Stimulated activated CD4-positive, alpha-beta T cell treated with anti-CD3 and anti-CD28 coated beads, Interleukin-1b, Interleukin-23, amount 100 ng/mL, for 48 hours (primary cell): ENCODE measurements at places on chromosomes 13 and 19.

DNA sequence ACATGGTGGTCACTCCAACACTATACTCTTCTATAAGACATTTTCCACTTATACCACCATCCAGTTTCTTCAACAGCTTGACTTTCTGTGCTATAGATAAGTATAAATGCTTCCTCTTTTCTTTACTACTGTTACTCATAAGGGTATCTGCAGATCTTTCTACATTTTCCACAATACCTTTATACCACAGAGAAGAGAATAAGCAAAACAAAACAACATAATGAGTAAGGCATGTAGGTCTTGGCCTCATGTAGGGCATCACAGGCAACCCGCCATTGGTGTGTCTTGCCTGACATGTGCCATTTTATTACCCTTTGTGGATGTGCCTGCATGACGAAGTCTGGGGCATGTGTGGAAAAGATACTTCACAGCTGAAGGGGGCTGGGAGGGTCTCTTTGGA is 265.3 kb upstream of the STARD13 start:
- DNase-seq: no peak

DNA sequence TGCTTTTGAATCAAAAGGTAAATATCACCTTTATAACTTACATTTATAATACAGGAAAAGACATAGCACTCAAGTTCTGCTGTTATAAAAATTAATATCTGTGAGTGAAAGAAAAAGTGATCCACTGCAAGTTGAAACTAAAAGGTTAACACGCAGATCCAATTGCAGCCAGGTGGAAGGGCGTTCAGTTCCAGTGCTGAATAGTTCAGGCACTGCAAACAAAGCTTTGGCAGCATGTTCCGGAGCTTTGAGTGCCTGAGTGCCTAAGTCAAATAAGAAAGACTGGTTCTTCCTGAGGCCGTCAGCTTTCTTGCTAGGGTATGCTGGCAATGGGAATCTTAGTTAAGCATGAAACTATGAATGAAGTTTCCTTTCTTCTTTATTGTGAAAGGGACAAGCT is 200.3 kb downstream of the LMO7 start:
- DNase-seq: no peak

DNA sequence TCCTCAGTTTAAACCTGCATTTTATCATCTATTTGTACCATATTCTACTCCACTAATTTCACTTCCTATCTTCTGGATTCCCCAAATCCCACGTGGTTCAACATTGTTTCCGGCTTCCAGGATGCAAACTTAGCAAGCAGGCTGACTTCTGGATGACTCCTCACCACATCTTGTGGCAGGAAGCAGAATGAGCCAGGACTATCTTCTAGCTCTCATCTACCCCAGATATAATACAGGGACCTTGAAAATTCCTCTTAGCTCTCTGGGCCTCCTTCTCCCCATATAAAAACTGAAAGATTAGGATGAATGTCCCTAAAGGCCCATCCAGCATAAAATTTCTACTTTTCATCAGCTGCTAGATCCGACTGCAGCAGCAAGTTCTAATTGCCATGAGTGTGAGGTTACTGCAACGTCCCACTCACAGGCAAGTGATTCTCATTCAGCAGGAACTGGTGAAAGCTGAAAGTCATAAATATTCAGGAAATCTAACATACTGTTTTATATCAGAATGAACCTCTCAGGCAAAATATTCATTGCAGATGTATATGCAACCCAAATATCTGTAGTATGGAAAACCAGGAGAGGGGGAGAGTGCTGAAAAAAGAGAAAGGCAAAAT is 93.4 kb downstream of the KCTD12 start:
- no peak for DNase-seq

- DNase-seq: no peak
Measured at GRCh38 chr13:31350560-31350959, 150.8 kb downstream of the B3GLCT start.

DNA sequence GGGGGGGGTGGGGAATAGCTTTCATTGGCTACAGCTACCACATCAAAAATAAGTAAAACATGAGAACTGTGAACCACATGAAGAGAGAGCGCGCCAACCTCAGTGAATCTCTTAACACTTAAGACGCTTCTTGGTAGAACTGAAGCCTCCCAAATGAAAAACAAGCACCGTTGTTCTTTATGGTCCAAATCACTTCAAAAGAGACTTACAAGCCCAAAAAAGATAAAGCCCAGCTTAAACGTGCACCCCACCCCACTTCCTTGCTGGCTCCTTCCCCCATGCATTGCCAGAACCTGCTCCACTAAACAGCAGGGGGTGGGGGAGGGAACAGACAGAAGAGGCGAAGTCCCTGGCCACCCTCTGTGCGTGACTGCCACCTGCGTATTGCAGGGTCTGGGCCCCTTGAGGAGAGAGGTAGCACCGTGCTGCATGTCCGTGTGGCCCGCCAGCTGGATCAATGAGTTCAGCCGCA is 479.1 kb downstream of the FOXO1 start:
- DNase-seq: peak; percentile 58

DNA sequence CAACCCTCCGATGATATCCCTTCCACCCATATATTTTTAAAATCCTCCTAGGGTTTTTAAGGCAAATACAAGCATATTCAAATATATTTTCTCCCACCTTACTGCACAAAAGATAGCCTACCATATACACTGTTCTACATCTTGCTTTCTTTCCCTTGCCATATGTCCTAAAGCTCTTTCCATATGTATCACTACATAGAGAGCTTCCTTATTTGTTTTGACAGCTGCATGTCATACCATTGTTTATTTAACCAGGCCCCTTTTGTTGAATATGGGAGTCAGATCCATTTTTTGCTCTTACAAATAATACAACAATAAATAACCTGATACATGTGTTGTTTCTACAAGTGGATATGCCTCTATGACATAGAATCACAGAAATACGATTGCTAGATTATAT is 32.8 kb upstream of the WDFY2 start:
- no peak for DNase-seq

DNA sequence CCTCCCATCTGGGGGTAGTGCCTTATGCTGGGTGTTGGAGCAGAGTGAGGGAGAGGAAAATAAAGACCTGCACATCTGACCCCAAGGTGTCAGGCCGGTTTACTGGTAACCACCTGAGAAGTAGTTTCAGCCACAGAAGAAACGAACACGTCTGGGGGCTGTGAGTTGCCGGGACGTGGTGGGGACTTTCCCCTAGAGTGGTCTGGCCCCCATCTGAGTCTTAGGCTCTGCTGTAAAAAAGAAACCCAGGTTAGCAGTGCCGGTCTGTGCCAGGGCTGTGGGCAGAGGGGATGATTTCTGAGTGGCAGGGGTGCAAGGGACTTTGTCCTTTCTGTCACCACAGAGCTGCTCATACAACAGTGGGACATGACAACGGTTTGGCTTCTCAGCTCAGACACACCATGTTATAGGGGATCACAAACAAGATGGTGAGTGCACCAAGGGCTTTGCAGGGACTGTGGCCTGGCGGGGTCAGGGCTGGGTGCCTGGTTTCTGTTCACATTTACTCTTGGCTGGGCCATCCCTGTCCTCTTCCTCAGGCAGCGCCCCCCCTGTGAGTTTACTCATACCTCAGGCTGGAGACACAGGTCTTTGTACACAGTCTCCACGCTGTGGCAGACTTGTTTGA is 9.0 kb downstream of the GCDH start:
- no peak for DNase-seq

DNA sequence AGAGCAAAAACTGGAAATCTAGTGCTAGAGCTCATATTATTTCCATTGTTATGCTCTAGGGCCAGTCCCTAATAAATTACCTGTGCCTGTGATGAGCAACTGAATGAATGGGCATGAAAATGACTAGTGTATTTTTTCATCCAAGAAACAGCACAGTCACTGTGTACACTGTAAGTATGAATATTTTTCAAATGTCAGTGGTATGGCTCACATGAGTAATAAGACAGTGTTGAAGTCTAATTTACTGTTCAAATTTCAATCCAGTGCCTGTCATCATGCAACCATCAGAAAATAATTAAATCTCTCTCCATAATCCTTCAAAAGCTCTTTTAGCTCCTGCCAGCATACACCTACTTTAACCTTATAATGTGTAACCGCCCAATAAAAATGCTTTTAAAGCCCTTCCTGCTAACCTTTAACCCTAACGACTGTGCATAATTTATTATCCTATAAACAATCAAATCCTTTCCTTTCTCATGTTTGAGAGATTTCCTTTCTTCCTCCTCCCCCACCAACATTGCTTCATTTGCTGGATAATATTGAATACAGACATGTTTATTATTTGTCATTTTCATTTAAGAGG is 378.3 kb downstream of the GPC5 start:
- no peak for DNase-seq

GRCh38 chr13:45433381-45433790 is 15.2 kb upstream of the SLC25A30 start:
- no peak for DNase-seq

- no peak for DNase-seq
Measured at GRCh38 chr19:21047716-21048115, 27.3 kb downstream of the ZNF430 start.

DNA sequence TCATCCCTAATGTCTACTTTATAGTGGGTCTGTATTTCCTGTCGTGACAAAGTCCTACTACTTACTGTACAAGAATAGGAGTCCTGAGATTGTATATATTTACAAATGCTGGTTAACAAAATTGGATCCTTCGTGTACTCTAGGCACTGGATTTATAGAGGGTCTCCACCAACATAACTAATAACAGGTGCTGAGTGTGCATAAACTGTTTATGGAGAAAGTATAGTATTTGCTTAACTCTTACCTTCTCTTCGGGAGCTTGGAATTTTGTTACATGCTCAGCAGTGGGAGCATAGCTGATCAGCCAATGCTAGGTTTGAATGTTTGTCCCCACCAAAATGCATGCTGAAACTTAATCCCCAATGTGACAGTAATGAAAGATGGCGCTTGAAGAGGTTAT is 12.1 kb downstream of the ZNF442 start:
- DNase-seq: no peak

- no peak for DNase-seq
Measured at GRCh38 chr19:45994456-45994997, 740 bp upstream of the CCDC61 start.

DNA sequence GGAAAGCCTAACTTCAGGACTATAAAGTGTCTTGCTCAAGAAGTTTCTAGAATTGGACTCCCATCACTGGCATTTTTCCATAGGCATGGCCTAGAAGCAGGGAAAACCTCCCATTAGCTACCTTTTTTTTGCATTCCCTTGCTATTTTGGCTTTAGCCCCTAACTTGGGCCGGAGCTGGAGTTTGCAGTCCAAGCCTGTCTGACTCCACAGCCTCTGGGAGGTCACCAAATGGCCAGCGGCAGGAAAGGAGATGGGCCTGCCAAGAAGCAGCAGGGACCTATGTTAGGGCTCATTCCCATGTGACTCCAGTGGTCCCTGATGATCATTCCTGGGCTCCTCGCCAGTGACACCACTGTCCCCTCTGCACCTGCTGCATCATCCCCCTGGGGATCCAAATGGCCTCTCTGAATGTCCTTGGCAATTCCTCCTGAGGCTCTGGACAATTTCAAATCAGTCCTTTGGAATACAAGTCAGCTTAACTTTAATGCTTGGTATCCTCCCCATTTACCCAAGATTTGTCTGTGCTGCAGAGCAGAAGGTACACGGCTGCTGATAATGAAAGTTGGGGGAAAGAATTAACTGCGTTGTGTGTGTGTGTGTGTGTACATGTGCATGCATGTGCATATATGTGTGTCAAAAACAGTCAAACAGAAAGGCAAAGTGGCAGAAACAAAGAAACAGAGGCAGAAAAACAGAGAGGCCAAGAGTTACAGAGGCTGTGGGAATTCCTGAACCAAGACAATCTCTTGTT is 69.8 kb upstream of the SERP2 start:
- DNase-seq: no peak

DNA sequence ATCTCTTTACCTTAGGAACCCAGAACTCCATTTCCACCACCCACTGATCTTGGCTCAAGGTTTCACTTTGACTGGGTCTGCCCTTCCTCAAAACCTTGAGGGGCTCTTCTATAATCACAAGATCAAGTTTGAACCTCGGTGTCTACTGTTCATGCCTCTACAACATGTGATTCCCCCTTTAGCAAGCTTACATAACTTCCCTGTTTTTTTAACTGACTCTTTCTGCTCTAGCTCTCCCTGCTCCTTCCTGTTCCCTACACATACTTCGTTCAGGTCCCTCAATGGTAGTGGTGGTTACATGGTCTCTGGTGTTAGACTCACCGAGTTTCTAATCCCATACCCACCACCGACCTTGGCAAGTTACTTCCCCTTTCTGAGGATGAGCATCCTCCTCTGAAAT is 26.7 kb downstream of the CEACAM8 start:
- DNase-seq: no peak

GRCh38 chr19:2270423-2271233 is 11.3 kb downstream of the PEAK3 start:
- DNase-seq: peak; percentile 80

DNA sequence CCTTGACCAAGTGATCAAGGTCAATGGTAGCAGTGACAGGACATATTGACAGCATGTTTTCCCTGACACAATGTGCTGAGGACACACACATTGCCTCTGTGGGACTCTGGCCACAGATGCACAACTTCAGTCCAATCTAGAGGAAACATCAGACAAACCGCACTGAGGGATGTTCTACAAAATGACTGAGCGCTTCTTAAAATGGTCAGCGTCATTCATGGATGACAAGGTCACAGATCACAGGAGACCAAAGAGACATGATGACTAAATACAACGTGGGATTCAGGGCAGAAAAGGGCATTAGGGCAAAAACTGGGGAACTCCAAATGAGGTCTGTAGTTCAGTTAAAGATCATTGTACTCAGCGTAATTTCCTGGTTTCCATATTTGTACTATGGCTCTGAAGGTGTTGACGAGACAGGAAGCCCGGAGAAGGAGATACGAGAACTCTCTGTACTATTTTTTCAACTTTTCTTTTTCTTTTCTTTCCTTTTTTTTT is 20.6 kb downstream of the PBX4 start:
- DNase-seq: peak; percentile 73

GRCh38 chr13:74774264-74774663 is 640.1 kb upstream of the KLF12 start:
- no peak for DNase-seq

GRCh38 chr19:28878862-28879566 is 333.9 kb downstream of the UQCRFS1 start:
- DNase-seq: peak; percentile 60

- no peak for DNase-seq
Measured at GRCh38 chr13:23959231-23959862, 62.0 kb upstream of the C1QTNF9B start.
